Dorsolateral prefrontal cortex (tissue), 122 donors: ENCODE measurements at places on chromosomes 6 and 20.

GRCh38 chr6:71619836-71620235, 266.5 kb upstream of the RIMS1 start:
- no peak for DNase-seq

GRCh38 chr20:437787-438486, 24.4 kb downstream of the TBC1D20 start:
- no peak for DNase-seq

DNA sequence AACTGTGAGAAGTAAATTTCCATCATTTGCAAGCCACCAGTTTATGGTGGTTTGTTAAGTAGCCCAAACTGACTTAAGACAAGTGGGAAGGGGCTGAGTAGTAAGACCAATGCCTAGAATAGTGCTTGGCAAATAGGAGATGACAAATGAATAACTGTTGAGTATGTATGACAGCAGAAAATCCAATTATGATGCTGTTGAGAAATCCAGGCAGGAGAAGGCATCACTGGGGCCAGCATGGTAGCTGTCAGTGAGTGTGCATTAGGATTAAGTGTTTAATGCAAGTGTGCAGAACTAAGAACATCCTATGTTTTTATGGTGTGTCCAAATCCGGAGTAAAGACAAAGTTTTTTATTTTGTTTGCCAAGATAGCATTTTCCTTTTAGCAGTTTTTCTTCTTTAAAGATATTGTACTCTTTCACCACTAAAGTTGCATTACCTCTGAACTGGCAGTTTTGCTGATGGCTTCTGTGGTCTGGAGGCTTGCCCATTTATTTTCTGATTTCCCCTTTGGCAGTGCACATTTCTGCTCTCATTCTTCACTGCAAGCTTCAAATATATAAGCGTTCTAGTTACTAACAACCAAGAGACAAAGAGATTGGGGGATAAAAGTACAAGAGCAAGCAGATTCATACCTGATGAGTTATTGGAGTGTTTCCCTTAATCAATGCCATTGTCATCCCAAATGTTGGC, 289.7 kb downstream of the KCNQ5 start:
- no peak for DNase-seq

DNA sequence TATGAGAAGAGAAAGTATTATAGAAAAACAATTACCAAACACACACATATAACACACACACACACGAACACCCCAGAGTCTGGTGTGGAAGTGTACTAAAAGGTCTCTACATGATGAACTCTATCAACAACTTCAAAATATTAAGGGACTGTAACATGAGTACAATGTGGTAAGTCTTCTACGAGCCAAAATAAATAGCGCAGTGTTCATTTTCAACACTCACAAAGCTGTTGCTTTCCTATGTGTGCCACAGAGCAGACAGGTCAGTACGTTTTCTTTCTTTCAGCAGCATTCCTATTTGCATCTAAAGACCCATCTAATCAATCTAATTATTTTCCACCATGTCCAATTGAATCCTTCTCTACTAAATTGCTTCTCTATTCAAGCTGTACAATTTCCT, 12.1 kb upstream of the CNKSR3 start:
- DNase-seq, result no peak

DNA sequence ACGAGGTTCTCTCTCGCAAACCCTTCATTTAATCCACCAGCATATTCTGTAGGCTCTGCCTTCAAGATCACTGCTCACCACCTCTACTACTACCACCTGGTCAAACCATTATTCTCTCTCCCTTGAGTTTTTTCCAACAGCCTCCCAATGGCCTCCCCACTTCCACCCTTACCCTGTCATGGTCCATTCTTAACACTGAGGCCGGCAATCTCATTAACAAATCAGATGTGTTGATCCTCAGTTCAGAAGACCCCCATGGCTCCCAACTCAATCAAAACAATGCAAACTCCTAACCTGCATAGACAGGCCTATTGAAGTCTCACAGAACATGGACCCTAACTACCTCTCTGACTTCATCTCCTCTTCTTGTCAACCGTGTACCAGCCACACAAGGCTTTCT, 2.2 kb downstream of the AURKA start:
- no peak for DNase-seq

DNA sequence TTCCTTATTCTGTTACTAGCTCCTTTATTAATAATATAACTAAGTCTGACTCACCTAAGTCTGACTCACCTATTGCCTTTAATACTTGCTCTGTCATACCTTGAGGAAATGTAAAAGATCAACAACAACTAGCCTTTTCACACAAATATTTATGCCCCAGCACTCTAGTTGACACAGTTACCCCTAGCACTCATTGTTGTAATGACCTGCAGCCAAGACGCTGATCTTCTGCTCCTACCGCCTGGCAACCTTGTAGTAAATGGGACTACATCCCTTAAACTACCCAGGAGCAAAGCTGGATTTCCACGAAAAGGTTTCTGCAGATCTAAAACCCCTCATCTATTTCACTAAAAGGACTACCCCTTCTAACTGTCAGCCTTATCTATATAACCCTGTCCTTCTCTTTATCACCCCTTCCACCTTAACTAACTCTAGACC, 90.0 kb downstream of the PLG start:
- no peak for DNase-seq

DNA sequence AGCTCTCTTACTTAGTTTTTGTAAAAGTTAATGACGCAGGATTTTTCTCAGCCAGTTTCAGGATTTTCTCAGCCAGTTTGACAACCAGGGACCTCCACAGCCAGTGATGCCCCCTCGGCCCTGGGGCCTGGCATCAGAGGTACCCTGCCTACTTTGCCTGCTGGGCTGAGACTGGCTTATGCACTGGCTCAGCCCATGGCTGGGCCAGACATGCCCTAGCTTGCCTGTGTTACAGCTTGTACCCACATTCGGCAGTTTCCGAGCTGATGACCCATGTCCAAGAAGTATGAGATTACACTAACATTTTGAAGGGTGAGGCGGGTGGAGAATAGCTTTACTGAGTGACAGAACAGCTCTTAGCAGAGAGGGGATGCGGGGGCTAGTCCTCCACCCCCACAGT, 406.1 kb upstream of the HSF2 start:
- no peak for DNase-seq

GRCh38 chr20:22984606-22985005, 50.5 kb upstream of the SSTR4 start:
- no peak for DNase-seq

DNA sequence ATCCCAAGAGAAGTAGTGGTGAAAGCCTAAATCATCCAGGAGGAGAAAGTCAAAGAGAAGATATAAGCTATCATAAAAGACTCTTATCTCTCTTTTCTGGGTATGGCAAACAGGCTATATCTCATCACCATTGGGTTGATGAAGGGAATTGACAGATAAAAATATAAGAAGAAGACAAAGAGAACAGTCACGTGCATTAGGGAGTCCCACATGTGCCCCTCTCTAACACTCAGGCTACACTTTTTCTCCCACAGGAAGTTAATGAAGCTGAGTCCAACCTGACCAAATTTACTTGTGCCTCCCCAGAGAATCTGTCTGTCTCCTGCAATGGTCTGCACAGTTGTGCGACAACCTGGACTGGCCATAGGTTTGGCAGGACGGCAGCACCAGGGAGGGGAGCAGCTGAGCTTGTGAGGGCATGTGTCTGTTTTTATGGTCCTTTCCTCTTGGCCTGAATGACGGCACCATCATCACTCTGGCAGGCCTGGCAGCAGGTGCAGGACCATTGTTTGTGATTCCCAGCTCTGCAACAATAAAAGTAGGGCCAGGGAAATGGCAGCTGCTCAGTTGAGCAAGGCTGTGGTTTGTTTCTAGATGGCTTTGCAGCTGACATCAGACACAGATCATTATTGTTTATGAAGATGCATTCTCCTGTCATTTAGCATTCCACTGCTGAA, 144.5 kb upstream of the MCHR2 start:
- no peak for DNase-seq

DNA sequence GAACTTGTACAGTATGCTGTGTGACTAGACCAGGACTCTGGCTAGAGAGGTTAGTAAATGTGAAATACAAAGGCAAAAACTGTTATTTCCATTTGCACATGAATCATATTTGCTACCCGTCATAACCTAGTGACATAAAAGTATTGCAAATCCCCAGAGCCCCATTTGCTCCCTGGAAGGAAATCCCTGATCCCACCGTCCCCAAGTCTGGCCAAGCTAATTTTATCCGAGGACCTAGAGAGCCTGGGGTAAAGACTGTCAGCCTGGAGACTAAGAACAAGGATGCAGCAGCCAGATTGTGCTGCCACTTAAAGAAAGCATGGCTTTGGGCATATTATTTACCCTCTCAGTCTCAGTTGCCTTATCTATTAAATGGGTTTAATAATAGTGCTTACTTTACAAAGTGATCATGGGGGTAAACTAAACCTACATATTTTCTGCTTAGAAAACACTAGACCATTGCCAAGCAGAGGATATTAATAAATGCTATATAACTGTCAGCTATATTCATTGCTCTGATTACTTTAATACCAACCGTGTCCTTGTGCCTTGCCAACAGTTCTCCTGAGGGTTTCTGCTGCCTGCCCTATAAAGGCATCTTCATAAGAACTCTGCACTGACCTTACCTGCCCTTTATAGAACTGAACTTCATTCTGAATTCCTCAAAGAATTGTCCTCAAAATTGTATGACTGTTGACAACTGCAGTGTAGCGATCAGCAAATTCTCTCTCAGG, 16.9 kb upstream of the TNFAIP3 start:
- DNase-seq, result no peak

- DNase-seq, result no peak
These were observed 39.9 kb upstream of the MYB start for GRCh38 chr6:135141182-135141581.

DNA sequence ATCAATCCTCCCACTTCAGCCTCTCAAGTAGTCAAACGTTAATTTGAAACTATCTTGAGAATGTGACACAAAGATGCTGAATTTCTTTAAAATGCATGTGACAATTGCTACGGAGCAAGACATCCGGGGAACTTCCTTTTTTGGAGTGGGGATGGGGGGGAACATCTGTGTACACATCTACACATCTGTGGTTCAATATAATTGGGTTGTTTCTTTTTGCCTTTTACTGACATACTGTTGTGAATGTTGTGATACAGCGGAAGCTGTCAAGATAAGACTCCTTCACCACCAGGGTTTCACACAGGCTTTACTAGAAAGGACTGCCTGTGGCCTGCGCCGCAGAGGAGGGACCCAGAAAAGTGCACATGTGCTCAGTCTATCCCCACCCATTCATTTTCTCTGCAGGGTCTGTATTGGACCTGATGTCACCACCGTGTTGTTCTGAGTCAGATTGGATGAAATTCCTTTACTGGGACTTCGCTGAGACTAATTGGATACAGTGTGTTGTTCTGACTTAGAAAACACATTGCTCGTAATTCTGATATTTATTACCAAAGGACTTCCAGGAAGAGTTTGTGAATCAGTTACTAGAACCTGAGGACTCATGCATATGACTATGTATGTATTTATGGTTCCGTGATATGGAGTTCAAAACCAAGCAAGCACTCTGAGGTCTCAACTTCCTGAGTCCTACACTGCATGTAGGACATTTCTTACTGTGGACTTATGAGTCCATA, 98.7 kb upstream of the SGK1 start:
- no peak for DNase-seq

DNA sequence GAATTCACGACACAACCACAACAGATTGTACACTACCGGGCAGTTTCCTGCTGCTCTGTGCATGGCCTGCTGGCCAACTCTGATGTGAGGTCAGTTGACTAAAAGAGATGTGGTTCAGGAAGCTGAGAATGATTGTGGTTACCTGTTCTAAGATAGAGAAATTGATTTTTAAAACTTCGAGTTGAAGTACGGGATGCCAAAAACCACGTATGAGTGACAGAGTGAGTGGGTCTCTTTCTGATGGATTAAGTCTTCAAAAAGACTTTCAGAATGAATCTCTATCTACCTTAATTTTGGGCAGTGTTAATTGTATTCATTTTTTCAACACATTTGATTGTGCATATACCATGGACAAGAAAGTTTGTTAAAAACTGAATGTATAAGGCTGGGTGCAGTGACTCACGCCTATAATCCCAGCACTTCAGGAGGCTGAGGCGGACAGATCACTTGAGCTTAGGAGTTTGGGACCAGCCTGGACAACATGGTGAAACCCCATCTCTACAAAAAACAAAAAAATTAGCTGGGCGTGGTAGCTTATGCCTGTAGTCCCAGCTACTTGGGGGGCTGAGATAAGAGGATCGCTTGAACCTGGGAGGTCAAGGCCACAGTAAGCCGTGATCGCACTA, 121.2 kb downstream of the SGK1 start:
- DNase-seq, result no peak

DNA sequence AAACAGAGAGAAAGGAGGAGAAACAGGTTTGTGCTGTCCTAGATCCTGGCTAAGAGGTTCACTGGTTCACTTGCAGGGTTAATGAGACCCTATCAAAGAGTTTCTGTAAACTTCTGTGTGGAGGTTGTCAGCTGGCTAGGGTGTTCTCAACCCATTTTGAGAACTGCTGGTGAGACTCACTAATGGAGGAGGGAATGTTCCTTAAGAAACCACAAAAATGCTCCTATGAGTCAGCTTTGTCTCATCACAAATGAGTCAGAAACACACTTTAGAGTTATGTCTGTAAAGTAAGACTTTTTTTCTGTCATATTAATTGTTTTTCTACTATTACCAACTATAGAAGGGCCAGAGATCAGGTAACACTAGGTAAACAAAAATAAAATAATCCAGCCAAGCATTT, 884.4 kb downstream of the PHF3 start:
- no peak for DNase-seq

GRCh38 chr6:42047790-42048405, 2.4 kb upstream of the TAF8 start:
- no peak for DNase-seq

DNA sequence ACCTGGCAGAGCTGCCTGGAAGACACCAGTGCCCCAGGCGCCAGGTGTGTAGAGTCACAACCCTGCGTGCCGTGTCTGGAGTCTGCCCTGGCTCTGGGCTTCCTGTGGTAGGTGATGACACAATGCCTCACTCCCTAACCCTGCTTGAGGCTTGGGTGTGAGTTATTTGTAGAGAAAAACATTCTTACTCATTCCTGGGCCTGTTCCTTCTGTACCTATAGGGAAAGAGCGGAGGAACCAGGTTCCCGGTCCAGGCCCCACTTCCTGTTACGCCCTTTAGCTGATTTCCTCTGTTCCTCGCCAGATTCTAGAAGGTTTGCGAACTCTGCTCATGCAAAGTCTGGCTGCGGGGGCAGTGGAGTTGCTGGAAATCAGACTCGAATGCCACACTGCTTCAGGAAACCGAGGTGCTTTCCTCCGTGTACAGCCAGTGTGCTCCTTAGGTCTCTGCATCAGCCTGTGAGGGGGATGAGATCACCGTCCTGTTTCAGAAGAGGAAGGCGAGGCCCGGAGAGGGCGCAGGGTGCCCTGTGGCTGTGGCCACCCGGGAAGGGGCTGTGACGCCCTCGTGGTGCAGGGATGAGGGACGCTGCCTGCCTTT, 67.1 kb upstream of the DUSP22 start:
- DNase-seq, result no peak

DNA sequence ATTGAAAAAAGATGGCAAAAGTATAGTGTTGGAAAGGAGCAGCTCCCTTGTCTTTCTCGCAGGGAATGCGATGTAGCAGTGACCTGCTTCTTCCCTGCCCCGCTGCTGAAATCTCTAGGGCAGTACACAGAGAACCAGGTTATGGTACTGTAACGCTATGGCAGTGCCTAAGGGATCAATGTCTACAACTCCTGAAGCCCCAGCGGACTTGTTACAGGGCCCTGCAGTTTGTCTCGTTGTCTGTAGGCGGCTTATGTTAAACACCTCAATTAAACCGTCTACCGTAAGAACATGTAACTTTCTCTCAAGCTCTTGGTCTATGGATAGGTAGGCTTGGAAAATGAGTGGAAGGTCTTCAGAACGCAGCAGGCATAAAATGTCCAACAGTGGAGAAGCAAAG, 44.8 kb upstream of the SLC17A4 start:
- no peak for DNase-seq
